ENCODE measurements at places on chromosomes 12 and 14.

GRCh38 chr12:22474970-22475720 lies 69.2 kb downstream of the C2CD5 start:
- no peak for DNase-seq

- DNase-seq: no peak
Observed at GRCh38 chr12:650983-651382, 12.3 kb downstream of the NINJ2 start.

DNA sequence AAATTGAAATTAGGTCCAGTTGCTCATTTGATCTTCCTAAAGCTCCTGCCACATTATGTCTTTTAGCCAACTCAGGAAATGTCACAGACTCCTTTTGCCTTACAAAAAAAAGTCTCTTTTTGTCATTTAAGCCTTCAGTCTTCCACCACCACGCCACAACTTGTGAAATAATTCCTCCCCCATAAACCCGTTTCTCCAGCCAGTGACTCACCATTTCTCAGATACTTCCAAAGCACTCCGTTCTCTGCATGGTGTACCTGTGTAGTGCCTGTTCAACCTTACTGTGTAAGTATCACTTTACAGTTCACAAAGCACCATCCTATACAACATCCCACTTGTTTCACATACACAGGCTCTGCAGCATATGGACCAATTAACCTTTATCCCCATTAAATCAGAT lies 139.5 kb upstream of the AEBP2 start:
- no peak for DNase-seq

DNA sequence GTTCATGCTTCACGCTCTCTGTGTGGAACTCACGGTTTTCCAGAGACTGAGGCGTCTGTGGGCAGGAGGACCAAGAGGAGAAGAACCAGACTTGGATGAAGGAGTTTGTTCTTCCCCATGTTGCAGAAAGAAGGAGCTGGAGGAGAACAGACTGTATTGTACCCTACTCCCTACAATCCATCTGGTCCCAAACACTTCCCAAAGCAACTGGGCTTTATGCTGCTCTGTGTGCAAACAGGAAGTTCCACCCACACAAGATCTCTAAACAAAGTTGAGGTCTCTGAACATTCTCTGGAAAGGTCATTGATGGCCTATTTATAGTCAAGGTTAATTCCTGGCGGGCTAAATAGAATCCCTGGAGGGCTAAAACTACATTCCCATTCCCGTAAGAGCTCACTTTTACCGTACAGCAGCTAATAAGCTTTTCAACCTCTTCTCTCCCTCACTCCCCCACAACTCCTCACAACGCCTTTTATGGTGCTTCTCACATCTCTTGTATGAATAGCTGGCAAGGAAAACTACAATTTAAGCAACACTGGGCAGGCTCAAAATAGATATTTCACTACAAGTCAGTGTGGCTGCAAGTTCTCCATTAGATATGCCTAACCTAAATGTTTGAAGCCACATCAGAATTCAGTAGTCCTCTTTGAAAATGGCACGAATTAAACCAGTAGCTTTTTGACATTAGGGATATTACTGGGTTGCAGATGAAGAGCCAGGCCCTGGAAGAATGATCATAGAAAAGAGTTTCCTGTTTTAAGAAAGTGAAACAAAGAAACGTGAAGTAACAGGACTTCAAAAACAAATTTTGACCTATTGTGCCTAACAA lies at the start of gene A2M:
Gene A2M, minus strand, starts transcription at position 189 of the 829 bp plus-strand sequence. Its CDS starts 70 bp downstream, at position 119.
- DNase-seq: no peak

GRCh38 chr14:68153275-68153674 lies 333.7 kb downstream of the RAD51B start:
- no peak for DNase-seq

DNA sequence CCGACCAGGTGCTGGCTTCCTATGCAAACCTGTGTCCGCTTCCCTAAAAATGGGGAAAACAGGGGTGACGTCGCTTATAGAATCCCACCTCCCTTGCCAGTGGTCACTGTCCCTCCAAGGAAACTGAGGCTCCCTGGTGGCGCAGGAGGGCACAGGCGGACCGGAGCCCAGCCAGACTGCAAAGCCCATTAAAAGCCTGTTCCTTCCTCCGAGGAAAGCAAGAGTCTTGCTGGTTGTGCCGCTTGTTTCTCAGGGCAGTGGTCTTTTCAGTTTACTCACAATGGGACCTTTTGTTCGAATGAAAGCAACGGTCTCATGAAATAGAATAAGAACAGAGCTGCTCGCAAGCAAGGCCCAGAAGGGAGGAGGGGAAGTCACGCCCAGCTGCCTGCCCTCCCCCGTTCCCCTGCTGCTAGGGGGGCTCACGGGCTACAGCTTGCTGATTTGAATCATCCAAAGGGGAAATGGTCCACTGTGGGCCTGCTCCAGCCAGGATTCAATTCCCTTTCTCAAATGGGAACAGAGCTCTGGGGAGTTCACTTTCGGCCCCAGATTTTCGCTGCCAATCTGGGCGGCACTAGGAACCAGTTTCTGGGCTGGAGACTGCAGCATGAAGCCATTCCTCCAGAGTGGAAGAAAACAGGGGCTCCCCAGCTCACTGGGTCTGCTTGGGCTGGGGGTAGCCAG lies 4.6 kb upstream of the SELPLG start:
- DNase-seq: no peak

GRCh38 chr12:51020448-51021182 lies 5.6 kb downstream of the SLC11A2 start:
- DNase-seq: no peak

- DNase-seq: no peak
Observed at GRCh38 chr12:24705216-24705615, 243.7 kb downstream of the BCAT1 start.

DNA sequence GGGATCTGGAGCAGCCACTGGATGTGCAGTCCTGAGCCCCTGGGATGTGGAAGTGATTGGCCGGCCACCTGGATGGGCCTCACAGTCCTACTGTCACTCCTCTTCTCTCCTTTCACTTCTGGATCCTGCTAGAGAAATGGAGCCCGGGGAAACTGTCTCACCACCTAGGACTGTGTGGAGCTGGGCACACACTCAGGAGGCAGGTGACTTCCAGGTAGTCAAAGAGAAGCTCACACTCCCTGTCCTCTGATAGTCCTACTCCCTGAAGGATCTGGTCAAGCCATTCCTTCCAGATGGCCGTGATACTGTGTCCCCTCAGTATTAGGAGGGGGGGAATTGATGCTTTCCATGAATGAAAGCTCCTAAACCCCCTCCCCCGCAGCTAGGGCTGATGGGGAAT lies 201.1 kb downstream of the ZFP36L1 start:
- DNase-seq: no peak

GRCh38 chr12:80702889-80703805 lies 4.3 kb upstream of the MYF6 start:
- no peak for DNase-seq

DNA sequence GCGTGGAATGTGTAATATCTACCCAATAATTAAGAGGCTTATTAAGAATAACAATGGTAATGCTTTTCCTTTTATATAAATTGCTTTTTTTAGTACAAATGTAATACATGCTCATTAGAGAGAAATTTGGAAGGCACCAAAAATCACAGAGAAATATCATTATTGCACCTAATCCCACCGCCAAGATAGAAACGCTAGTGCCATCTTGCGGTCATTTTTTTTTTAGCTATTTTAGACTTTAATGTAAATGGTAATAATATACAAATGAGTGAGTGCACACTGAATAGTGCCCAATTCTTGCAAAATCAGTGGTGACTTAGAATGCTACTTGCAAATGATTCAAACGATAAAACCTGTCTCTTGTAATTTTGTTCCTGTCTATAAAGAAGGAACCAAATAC lies 576.8 kb upstream of the TMEM132C start:
- no peak for DNase-seq

GRCh38 chr12:89323568-89324218 lies 28.6 kb downstream of the DUSP6 start:
- no peak for DNase-seq

- no peak for DNase-seq
Observed at GRCh38 chr12:117459229-117459628, 97.8 kb upstream of the NOS1 start.

DNA sequence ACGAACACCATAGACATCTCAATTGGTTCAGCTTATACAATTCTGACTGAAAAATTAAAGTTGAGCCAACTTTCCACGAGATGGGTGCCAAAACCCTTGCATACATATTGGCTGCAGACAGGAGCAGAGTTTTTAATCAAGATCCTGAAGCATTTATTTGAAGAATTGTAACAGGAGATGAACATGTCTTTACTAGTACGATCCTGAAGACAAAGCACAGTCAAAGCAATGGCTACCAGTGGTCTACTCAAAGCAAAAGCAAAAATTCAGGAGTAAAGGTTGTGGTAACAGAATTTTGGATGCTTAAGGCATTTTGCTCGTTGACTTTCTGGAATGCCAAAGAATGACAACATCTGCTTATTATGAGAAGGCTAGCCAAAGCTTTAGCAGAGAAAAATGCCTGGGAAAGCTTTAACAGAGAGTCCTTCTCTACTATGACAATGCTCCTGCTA lies 20.7 kb downstream of the ZDHHC17 start:
- no peak for DNase-seq

DNA sequence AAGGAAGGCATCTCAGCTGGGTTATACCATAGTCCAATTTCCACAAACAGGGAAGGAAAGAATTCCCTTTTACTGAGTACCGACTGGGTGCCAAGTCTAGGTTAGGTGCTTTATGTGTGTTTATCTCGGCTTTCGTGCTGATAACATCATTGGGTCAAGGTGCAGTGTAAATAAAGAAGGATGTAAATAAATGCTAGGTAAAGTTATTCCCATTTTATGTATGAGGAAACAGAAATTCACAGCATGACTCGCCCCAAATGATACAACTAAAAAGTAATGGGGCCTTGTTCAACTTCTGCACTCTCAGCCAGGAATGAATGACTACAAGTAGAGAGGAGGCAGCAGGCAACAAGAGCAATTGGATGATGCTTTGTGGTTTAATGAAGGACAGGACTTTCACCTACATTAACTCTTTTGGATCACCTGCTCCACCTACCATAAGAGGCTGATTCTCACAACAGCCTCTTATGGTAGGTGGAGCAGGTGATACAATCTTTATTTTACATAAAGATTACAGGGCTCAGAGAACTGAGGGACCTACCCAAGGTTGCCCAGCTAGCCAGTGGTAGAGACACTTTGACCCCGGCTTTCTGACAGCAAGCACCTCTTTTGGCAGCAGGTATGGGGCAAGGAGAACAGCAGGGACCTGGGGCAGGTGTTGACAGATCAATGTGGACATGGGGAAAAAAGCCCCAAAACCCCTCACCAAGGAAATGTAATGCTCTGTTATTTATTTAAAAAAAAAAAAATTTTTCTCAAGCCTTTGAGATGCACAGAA lies 213.4 kb upstream of the NUDT4 start:
- DNase-seq: no peak

- no peak for DNase-seq
Observed at GRCh38 chr12:66268562-66268961, 33.7 kb upstream of the HELB start.

GRCh38 chr14:81246461-81247270 lies 25.9 kb upstream of the GTF2A1 start:
- DNase-seq: no peak

DNA sequence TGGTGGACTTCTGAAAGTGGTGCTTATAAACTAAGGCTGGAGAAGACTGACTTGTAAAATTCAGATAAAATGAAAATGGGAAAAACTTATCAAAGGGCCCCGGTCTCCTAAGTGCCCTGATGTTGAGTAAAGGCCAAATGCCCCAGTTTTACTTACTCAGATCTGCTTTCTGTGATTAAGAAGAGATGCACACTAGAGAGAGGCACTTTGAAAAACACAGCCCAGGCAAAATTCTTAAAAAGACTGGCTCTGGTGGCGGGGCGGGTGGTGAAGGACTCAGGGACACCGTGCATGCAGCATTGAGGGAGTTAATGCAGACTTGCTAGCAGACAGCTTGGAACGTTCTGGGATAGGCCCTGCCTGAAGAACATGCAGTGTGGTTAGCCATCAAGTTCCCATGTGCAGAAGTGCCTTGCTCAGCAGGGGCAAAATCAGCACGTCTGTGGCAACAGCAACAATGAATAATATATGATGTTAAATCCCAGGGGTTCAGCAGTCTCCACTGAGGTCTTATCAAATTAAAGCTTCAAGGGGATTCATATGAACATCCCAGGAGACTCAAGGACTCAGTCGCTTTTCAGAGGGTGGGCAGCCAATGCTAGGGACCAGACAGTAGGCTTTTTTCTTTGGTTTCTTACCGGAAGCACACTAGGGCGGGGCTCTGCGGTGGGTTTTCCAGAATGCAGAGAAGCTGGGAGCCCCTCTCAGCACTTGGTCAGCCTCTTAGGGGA lies 105.0 kb downstream of the DAD1 start:
- DNase-seq: no peak

- DNase-seq: no peak
Observed at GRCh38 chr14:75812622-75813021, 151.6 kb downstream of the TTLL5 start.

DNA sequence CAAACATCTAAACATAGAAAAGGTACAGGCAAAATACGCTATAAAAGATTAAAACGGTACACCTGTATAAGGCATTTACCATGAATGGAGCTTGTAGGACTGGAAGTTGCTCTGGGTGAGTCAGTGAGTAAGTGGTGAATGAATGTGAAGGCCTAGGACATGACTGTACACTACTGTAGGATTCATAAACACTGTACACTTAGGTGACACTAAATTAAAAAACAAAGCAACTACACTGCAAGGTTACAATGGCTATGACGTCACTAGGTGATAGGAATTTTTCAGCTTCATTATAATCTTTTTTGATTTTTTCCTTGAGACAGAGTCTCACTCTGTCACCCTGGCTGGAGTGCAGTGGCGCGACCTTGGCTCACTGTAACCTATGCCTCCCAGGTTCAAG lies 269.2 kb downstream of the KSR2 start:
- no peak for DNase-seq

GRCh38 chr14:105126981-105127329 lies 41.6 kb downstream of the JAG2 start:
- no peak for DNase-seq

- no peak for DNase-seq
Observed at GRCh38 chr12:76518699-76519098, 40.9 kb downstream of the OSBPL8 start.

- DNase-seq: no peak
Observed at GRCh38 chr14:23307687-23308644, 1.3 kb downstream of the BCL2L2 start.

- DNase-seq: no peak
Observed at GRCh38 chr12:6180268-6181051, 19.7 kb upstream of the CD9 start.

- no peak for DNase-seq
Observed at GRCh38 chr14:46147452-46147851, 504.1 kb downstream of the RPL10L start.

Measured in CD4-positive, alpha-beta T cell treated with Interleukin-12 subunit alpha and Interleukin-12 subunit beta, for 1 hour (primary cell).